Coronary artery (tissue), 2 donors: ENCODE measurements at places on chromosomes 5 and 9.

- DNase-seq: no peak
Observed at GRCh38 chr9:20538956-20539355, 83.3 kb downstream of the MLLT3 start.

DNA sequence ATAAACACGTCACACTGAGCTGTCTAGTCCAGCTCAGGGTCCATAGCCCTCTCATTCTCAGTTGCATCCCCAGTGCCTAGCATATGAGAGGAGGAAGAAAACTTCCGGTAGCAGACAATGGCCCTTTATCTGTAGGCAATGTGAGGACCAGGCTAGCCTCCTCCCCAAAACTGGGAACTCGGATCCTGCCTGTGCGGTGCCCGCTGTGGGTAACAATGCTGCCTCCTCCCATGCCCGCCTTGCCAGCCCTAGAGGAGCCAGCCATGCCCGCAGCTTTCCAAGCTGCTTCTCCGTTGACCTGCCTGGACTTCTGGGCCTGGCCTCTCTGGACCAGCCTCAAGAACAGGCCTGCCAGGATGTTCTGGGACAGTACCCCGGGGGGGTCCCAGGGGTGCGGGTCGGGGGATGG, 74.6 kb upstream of the ORM1 start:
- no peak for DNase-seq

- DNase-seq: peak; percentile 81
Observed at GRCh38 chr5:157516626-157517325, 56.8 kb downstream of the NIPAL4 start.

- no peak for DNase-seq
Observed at GRCh38 chr5:38765399-38765861, 80.4 kb upstream of the OSMR start.

- no peak for DNase-seq
Observed at GRCh38 chr5:114360816-114361723, 800 bp upstream of the KCNN2 start.

DNA sequence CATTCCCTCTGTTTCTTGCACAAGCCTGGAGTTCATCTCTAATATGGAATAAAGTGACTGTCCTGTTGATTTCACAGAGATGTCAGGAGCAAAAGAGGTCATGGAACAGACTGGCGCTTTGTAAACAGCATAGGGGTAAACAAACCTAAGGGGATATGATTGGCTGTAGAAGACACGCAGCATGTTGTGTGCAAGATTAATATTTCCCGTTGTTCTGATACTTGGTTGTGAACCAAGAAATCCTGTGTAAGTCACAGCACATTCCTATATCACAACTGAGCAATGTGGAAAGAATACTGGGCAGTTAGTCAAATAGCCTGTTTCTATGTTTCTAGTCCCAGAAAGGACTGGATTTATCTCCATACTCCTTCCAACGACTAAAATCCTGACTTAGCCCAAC, 3.2 kb downstream of the ADAMTS12 start:
- DNase-seq: no peak

- DNase-seq: peak; percentile 79
Observed at GRCh38 chr5:34655354-34655991, 655 bp upstream of the RAI14 start.

- DNase-seq: no peak
Observed at GRCh38 chr9:33446946-33447798, at the start of gene AQP3. AQP3 (minus strand) TSS chr9:33447593; CDS start chr9:33447530, 63 bp downstream.

DNA sequence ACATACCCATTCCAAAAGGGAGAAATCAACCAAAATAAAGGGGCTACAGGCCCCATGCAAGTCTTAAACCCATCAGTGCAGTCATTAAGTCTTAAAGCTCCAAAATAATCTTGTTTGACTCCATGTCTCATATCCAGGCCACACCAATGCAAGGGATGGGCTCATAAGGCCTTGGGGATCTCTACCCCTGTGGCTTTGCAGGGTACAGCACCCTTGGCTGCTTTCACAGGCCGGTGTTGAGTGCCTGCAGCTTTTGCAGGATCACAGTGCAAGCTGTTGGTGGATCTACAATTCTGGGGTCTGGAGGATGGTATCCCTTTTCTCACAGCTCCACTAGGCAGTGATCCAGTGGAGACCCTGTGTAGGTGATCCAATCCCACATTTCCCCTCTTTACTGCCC, 5.0 kb upstream of the SPINK14 start:
- DNase-seq: no peak

GRCh38 chr5:132256086-132256782, 1.3 kb upstream of the PDLIM4 start:
- DNase-seq: peak; percentile 35

GRCh38 chr5:144712090-144712489, 541.4 kb downstream of the KCTD16 start:
- DNase-seq: no peak

DNA sequence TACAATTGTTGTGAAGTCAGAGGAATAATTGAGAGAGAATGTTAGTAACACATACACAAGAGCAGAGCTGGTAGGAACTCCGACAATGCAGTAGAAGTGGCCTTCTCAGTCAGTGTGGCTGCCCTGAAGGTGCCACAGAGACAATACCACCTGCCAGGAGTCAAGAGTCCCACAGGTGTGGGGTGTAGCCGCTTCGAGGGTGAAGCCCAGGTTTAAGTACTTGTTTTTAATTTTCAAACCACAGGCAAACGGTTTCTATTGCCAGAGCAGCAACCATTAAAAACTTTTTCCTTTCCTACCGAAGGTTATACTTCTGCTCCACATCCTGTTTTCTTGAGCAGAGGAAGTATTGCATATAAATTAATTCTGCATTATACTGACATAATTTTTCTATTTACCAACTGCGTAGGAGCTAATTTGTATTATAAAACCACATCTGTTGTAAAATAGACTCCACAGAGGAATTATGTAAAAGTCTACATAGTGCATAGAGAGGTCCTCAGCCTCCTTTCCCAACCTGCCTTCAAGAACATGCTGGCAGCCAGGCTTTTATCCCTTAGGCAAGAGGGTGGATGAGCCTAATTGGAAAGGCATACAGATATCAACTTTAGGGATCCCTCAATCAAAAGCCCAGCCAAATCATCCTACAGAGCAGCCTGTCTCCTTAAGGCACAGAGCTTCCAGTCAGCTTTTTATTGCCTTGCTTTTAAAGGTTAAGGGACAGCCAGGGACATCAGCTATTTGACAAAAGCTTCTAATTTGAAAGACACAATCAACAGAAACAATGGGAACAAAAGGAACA, 12.9 kb upstream of the ACTBL2 start:
- DNase-seq: no peak

- no peak for DNase-seq
Observed at GRCh38 chr9:115391168-115391825, 273.3 kb upstream of the TNC start.

DNA sequence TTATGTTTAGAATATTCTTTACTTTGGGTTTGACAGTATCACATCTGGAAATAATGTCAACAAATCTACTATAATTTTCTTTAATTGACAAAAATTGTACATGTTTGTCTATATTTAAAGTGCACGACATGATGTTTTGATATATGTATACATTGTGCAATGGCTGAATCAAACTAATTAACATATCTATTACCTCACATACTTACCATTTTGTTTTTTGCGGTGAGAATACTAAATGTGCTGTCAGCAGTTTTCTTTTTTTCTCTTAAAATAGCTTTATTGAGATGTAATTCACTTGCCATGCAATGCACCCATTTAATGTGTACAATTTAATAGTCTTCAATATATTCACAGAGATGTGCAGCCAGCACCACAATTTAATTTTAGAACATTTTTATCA, 10.6 kb upstream of the C6 start:
- no peak for DNase-seq

GRCh38 chr9:4691795-4692194, 12.4 kb downstream of the CDC37L1 start:
- no peak for DNase-seq

- DNase-seq: no peak
Observed at GRCh38 chr9:136642439-136642921, 20.2 kb upstream of the EGFL7 start.

GRCh38 chr9:107161338-107161737, 121.7 kb upstream of the RAD23B start:
- no peak for DNase-seq

DNA sequence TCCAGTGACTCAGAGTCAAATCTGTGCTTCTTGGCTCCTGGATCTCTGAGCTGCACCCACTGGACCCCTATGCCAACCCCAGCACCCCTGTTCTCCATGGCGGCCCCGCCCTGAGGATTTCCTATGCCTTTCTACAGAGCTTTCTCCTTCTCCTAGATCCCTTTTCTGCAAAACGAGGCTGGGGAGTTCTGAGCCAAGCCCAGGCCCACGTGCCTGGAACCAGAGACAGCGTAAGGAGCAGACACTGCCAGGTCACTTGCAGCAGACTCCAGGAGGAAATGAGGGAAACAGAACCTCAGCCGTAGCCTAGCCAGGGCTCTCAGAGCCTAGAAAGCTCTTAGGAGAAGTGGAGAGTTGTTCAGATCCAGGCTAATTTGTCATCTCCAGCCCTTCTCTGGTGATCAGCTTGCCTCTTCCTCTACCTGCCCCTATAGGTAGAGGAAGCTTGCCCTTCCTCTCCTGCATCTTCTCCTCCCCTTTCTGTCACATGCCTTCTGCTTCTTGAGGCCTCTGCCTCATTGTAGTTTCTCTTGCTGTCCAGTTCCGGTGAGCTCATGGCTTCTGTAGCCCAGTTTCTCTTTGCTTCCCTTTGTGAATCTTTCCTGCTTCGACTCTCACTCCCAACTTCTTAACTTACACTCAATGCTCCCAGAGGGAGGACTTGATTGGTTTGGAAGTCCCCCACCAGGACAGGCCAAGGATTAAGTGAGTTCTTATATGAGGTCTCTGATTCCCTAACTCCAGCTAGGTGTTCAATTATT, 163.4 kb downstream of the RGS3 start:
- DNase-seq: peak; percentile 75

DNA sequence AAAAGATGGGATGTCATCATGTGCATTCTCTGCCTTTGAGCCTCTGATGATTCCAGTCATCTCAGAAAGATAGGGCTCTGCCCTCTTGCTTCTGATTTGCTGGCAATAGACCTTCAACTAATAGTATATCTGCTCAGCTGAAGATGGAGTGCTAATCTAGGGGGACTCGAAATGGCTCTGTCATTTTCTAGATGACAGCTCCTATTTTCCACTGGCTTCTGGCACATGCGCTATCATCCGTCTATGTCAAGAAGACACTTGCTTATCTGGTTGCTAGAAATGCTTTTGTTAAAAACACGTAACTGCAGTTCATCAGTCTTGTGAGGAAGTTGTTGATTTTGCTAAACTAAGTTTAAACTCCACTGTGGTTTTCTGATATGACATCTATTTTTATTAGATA, 265.5 kb upstream of the ZNF608 start:
- no peak for DNase-seq

DNA sequence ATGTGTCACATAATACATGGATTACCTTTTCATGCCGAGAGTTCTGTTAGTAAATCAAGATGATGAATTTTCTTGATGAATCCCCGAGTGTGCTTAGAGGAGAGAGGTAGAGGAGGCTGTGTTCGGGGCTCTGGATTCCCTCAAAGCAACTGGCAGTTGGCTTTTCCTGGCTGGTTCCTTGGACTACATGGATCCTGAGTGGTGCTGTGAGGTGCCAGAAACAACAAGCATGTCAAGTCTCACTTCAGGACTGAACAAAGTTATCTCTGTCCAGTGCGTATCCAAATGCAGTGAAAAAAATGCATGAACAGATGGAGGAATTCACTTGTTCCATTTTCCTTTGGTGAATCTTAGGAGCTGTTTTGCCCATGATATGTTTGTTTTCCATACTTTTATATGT, 231.7 kb downstream of the FBXL7 start:
- DNase-seq: no peak

GRCh38 chr5:27171761-27172261, 133.4 kb upstream of the CDH9 start:
- no peak for DNase-seq

GRCh38 chr9:131101207-131101964, 5.1 kb downstream of the AIF1L start:
- DNase-seq: no peak

DNA sequence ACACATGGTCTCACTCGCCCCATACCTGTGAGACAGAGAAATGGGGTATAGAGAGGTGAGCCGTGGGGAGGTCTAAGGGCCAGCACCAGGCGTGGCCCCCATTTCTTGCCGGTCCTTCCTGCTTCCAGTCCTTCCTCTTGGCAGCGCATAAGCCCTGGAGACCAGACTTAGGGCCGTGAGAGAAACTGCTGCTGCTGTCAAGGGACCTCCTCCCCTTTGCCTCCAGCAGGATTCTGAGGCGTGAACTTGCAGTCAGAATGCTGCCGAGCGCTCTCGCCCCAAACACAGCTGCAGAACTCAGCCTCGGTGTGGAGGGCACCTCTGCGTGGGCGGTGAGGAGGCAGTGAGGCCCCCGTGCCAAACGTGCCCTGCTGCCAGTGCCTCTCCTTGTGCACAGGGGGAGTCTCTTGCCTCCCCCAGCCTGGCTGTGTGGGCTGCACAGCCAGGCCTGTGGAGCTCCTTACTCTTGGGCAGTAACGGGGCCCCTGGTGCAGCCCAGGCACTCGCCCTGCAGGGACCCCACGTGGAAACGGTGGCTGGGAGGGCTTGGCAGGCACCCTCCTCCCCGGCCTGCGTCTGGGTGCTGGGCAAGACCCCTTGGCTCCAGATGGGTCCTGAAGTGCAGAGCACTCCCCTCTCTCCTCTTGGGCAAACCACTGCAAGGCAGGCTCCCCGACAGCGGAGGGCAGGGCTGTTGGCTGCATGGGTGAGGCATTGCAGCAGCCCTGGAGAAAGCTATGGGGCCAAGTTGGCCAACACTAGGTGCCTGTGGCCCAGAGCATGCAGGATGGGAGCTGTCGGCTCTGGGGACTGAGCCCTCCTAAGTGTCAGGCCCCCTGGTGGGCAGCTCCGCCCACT, 85.4 kb downstream of the RXRA start:
- no peak for DNase-seq

DNA sequence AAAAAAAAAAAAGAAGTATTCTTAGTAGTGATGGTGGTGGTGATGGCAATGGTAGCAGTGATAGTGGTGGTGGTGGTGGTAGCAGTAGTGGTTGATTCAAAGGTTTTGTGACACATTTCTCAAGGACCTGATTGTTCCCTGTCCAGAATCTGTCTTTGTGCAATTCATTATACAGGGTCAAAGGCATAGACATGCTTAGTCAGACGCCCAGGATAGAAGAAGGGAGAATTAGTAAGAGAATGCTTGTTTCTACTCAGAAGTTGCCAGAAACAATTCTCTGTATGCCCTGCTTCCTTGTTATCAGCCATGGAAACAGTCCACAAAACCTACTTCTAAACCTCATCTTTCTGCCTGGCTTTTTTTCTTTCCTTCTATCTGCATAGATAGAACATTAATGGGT, 89.4 kb downstream of the SLC44A1 start:
- DNase-seq: no peak

- no peak for DNase-seq
Observed at GRCh38 chr9:68785965-68786364, 80.9 kb downstream of the PIP5K1B start.

GRCh38 chr5:37991301-37992299, 151.8 kb upstream of the GDNF start:
- DNase-seq: no peak
